ENCODE measurements at places on chromosomes 5 and 9.

GRCh38 chr9:3783156-3783555 is 257.4 kb upstream of the RFX3 start:
- DNase-seq = no peak

GRCh38 chr5:159409801-159410200 is 79.5 kb upstream of the IL12B start:
- DNase-seq = no peak

- DNase-seq = no peak
These were observed 2.3 kb upstream of the RETREG1 start for GRCh38 chr5:16619136-16619535.

GRCh38 chr5:30050056-30050815 is 1143.2 kb upstream of the CDH6 start:
- DNase-seq = no peak

DNA sequence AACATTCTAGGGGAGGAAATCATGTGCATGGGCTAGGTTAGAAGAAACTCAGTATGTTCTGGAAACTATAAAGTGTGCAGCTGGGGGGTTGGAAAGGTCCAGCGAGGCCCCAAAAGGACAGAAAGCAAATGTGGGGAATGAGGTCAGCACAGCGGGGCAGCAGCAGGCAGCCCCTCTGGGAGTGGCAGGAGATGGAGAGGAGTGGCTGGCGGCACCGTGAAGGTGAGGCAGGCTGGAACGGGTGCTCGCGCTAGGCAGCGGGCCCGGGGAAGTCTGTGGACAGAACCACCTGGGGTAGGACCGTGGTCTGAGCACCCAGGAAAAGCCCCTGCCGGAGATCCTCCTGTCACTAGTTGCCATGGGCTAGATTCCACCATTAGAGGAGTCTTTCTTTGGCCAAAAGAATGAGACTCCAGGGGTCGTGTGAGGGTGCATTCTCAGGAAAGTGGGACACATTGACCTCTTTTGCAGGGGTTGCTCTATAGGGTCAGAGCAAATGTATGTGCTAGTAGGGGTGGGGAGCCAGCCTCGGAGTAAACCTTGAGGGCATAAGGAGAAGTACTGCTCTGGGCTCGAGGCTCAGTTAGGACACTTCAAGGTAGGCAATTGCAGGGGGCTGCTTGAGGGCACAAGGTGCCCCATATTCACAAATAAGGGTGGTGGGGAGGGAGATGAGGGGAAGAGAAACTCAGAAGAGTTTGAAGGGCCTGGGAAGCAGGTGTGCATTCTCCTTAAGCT is 61.2 kb downstream of the IL6ST start:
- no peak for DNase-seq

DNA sequence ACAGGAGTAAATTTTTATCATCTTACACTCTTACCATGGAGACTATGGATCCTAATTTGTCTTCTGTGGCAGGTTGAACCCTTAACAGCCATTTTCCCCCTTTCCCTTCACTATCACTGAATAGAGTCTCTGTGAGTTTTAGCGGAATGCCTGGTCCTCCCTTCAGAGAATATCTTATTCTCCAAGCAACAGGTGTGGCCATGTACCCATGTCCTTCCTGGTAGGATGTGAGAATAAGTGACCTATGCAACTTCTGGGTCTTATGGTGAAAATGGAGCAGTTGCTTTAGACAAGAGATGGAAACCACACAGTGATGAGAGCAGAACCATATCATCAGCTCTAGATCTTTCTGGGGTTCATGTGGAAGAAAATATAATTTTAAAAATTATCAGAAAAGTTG is 312.6 kb downstream of the MCTP1 start:
- DNase-seq = no peak

Measured in RCC 7860 (cell line).